BE2C (cell line): ENCODE measurements at places on chromosomes 5 and 9.
A peak's percentile ranks its signal among the peaks of the same experiment; 100 is the strongest.

DNA sequence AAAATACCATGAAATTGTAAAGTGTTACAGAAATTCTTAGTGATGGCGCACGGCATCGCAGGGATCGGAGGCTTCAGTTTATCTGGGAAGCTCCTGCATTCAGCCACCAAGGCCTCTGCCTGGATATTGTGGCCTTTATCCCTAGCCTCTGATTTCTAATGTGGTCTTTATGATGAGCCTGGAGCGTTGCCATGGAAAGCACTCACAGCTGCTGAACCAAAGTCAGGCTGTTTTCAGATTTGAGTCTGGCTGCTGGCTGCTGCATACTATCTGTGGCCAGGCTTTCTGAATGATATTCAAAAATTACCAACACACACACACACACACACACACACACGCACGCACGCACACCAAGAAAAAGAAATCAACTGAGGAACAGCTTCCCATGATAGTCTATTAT is 101.1 kb upstream of the ZNF366 start:
- peak; percentile 81 for DNase-seq

GRCh38 chr5:151023047-151023615 is 2.7 kb downstream of the GPX3 start:
- no peak for DNase-seq

- DNase-seq: no peak
These were observed 484.9 kb downstream of the BNC2 start for GRCh38 chr9:16385590-16385989.

GRCh38 chr9:23073136-23073535 is 626.5 kb downstream of the DMRTA1 start:
- no peak for DNase-seq

DNA sequence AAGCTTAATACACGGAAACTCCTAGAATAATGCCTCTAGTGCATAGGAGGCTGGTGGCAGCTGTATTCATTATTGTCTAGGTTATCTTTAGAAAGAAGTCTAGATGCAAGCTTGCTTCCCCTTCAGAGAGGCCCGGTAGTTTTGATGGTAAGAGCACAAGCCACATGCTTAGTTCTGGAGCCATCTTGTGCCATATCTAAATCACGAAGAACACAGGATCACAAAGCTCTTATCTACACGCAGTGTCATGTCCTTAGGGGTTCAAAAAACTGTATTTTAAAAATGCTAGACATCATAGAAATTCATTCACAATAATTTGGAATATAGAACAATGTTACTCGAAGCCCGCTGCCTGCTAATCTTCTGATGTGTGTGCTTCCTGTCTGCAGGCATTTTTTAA is 6.2 kb downstream of the CACFD1 start:
- no peak for DNase-seq

GRCh38 chr5:116563736-116564308 is 10.8 kb downstream of the SEMA6A start:
- no peak for DNase-seq

DNA sequence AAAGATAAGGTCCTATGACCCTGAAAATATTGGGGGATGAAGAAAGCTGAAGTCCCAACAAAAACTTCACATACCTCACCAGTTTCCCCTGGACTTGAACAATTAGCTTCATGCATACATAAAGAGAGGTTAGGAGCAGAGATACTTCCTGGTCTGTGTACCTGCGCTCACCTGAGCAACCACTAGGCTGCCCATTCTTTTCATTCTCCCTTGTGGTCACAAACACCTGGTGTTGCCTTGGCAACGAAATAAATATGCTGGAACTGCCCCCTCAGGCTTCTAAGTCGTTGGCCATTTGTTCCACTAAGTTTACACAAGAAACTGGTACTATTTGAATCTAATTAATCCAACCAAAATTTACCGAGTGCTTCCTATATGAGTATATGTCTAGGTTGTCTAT is 18.1 kb downstream of the OTP start:
- no peak for DNase-seq

DNA sequence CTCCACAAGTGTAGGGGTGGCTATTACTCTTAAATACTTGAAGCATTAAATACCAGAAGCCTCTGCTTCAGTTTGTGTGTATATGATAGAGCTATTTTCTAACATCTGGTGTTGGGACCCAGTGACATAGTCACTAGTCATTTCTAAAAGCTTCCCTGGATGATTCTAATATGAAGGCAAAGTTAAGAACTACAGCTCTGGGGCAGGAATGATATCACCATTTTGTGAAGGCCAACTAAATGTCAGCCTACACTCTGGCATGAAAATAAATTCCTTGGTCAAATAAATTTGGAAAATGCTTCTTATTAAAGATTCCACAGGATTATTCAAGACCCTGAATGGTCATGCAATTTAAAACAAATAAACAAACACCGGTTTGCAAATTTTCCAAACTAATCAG is 197.7 kb downstream of the PLK2 start:
- DNase-seq: no peak

DNA sequence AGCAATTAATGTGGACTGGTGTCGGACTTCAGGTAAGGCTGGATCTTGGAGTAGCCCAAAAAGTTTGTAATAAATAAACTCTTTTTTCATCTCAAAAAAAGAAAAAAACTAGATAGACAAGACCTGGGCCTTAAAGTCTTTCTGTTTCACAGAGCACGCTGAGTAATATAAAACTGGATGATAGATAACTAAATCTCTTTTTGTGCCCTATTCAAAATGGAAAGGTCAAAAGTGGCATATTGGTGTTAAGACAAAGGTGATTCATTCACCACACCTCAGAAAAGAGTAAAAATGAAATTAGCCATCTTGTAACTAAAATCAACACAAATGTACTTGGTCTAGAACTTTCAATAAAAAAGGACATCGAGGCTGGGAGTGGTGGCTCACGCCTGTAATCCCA is 30.3 kb upstream of the RFK start:
- no peak for DNase-seq

DNA sequence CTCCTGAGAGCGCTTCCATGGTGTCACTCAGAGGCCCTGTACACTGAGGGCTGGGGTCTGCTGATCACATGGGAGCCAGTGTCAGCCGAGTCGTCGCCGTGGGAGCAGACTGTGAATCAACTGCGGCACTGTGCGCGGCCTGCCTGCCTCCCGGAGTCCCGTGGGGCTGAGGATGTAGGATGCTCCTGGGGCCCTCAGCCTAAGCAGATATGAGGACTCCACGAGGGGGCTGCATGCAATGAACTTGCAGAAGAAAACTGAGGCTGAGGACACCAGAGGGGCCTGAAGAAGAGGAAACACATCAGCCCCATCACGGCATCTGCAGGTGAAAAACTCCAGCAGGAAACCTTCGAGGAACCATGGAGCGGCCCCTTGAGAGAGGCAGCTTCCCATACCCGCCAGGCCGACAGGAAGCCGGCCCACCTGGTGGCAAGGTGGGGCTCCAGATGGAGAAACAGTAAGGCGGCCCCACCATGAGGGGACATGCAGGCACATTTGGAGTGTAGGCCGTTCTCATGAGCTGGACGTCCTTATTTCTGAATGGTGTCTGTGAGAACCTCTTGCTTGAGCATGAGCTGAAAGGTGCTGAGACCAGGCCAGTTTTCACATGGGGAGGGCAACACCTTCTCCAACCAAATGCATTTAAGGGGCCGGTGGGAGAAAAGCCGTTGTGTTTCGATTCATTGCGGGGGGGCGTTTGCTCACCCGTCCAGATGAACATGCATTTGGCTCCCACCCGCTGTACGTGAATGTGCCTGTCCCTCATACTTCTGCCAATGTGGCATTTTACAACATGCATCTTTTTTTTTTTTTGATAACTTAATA is 35.2 kb upstream of the ADAMTS2 start:
- no peak for DNase-seq
